ENCODE measurements at places on chromosomes 7 and 10. TPM values are rescaled to one million over a fixed set of nuclear protein-coding genes. Genes with fewer than 3 reads are reported as not detected.
A peak's percentile ranks its signal among the peaks of the same experiment; 100 is the strongest.

GRCh38 chr7:64867863-64868440, 35.1 kb upstream of the ZNF273 start:
- DNase-seq: no peak

DNA sequence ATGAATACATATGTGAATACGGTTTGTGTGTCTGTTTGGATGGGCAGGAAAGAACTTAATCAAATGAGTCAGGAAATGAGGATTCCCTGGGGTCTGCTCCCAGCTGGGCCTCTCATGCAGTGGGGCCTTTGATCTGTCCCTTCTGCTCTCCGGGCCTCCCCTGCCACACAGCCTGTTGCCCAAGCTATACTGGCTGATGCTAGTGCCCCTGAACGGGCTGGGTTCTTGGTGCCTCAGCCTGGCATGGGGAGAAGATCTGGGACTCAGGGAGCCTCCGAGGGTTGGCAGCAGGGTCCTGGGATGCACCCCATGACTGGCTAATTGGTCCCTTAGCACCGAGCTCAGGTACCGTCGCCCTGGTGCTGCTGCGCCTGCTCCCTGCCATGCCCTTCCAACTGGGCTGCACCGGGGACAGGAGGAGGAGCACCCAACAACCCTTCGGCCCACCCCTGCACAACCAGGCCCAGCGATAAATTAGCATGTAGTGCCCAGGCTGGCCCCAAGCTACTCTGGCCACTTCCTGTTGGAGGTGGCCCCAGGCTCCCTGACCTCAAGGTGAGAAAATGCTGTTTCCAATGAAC, 59.9 kb upstream of the DUSP5 start:
- DNase-seq: no peak

DNA sequence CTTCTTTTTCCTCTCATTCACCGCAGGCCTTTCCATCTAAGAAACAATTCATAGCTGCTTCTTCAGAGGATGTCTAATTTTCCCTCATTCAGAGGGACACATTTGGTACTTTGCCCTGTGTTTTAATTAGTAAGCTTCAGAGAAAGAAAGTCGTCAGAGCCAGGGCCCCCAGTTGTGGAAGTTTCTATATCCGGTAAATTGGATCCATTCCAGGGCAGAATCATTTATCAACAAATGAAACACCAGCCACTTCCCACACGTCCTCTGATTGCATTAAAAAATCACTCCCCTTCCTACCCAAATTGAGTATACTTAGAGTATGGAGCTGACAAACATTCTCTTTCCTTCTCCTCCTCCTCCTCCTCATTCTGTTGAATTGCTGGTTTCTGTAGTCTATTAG, 205.8 kb upstream of the HDAC9 start:
- DNase-seq: no peak

DNA sequence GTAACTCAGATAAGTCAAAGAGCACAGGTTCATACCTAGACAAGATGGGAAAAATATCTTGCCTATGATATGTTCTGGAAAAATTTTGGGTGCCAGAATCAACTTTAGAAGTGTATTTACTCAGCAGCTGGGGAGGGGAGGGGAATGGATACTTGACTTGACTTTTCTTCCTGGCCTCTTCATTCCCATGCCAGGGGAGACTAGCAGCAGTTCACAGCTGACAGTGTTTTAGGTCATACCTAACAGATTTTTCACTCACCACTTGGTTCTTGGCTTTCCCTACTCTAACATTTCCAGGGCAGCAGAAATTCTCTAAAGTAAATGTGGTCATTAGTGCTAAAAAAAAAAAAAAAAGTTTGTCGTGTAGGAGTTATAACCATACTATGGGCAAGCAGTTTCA, 46.3 kb downstream of the TAS2R16 start:
- no peak for DNase-seq

DNA sequence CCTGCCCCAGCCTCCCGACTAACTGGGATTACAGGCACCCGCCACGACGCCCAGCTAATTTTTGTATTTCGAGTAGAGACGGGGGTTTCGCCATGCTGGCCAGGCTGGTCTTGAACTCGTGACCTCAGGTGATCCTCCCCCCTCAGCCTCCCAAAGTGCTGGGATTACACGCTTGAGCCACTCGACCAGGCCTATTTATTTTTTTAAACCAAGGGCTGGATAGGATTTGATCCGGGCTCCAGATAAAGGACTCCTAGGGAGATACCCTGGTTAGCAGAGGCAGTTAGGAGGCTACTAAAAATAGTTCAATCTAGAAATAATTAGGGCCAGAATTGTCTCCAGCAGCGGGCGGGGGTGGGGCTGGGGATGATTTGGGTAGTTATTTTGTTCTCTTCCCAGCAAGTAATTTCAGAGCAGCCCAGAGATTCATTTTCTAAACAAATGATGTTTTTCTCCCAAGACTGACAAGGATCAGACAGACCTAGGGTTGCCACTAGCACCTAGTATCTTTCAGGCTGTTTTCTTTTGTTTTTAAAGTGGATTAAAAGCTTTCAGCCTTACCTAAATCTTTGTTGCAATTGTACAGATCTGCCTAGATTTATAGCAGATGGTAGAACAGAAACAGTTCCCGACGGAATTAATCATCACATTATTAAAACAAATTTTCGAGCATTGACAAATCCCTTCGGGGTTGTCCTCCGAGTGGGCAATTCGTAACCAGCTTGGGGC, 859 bp upstream of the SMC3 start:
- DNase-seq: no peak

- DNase-seq: peak; percentile 48
Observed at GRCh38 chr10:68296843-68297663, 34.8 kb upstream of the HNRNPH3 start.

DNA sequence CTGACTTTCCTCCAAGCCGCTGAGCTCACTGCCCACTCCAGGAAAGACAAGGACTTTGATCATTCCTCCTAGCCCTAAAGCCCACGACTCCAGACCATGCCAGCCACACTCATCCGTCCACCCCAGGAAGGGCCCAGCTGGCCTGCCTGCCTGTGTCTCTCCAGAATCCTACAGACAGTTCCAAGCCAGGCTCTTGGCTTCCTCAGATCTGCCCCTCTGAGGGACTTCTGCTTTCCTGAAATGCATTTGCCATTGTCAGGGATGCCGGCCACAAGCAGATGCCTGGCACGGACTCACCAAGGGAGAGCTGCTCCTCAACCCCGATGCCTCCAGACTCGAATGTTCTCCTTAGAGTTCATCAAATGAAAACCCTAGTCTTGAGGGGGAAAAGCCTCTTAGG, 155.8 kb downstream of the OAT start:
- no peak for DNase-seq

GRCh38 chr7:151006590-151007300, 15.9 kb downstream of the NOS3 start:
- no peak for DNase-seq

GRCh38 chr7:158192956-158193355, 394.7 kb downstream of the PTPRN2 start:
- DNase-seq: no peak

DNA sequence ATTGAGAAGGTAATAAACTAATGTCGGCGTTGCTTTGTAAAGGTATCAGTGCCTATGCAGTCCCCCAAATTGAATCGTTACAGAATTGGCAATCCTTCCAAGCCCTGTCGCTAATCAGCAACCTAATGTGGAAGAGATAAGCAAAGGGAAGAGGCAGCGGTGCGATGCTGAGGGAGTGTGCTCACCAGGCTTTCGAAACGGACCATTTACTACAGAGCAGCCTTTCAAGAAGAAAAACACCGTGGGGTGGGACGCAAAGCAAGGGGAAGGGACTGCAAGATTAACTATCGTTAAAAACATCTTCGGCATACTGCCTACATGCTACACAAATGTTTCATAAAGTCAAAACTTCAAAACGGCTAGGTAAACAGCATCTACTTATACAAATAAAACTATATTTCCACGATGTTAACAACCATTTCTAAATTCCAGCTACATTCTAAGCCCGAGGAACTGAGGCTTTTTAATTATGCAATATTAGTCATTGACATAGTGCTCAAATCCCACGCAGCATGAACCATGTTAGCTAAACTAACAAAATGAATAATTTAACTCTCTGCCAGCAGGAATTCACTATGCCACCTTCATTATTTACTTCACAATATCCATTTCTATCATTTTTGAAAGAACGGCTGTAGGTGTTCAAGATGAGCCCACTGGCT, 85.2 kb downstream of the CHCHD3 start:
- no peak for DNase-seq

DNA sequence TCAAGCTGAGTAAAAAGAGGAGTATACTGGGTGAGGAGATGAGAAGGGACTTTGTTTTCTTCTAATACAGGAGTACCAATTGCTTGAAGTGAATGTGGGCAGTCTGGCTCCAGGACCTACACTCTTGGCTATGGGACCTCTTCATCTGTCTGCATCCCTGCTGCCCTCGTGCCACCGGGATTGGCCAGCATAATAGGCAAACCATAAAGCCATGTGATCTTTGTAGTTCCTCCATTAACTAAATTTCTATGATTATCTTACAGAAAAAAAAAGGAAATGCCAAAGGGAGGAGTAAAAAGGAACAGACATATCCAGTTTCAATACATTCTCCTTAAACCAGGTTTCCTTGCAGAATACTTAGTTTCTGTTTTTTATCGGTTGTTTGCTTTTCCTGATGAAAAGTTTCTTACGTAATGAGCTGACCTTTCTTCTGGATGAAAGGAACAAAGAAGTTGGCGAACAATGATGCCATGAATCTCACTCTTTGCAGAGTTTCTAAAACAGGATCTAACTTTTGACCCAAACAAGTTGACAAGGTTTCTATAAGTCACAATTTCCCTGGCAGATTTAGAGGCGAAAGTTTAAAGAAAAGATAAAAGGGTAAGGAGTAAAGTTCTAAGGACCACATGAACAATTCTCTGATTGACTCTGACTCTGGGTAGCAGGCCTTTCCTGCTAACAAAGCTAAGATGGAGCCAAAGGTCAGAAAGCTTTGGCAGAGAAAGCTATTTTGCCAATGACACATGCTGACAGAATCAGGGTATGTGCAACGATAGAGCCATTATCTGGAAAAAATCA, 54.1 kb downstream of the LAMB1 start:
- DNase-seq: peak; percentile 81

GRCh38 chr7:37255327-37255944, 193.2 kb downstream of the ELMO1 start:
- DNase-seq: no peak

- DNase-seq: no peak
Observed at GRCh38 chr7:17307969-17308648, 9.7 kb downstream of the AHR start.

DNA sequence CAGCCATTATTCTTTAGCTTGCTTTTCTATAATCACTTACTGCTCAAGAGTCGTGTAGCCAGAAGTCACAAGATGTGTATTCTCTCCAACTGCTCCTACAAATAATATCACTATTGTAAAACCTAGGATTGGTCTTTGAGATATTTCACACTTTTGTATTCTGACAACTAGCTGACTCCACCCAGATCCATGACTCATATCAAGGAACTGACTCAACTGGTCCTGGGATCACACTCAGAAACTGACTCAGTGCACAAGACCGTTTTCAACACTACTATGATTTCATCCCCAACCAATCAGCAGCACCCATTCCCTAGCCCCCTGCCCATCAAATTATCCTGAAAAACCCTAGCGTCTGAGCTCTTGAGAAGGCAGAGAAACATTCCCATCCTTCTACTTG, 56.5 kb upstream of the ORC5 start:
- no peak for DNase-seq

DNA sequence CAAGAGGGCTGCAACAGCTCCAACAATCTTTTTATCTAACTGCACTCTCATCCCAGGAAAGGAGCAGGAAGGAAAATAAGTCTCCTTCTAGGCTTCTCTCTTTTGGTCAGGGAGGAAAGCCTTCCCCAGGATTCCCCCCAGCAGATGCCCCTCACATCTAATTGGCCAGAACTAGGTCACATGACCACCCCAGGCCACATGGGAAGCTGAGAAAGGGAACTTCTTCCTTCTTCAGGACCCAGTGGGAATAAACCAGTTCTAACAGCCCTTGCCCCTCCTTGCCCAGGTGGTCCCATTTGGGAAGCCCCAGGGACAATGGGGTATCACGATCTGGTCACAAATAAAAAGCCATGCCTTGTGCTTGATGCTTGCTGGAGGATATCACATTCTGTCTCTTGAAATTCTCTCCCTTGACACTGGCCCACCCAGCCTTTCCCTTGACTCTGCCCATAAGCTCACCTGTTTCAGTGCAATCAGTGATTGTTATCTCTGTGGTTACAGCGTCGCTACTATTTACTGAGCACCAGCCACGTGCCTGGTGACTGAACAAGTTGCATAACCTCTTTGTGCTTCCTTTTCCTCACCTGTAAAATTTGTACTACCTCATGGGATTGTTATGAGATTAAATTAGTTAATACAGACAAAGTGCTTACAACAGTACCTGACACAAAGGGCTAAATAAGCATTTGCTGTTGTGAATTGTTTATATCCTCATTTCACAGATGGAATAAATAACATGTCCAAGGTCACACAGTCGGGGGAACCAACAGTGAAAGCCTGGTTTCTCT, 9.0 kb upstream of the TACR2 start:
- DNase-seq: no peak

GRCh38 chr7:105137898-105138297, 123.9 kb downstream of the KMT2E start:
- no peak for DNase-seq

- DNase-seq: no peak
Observed at GRCh38 chr10:84395581-84395980, 67.2 kb downstream of the CCSER2 start.

DNA sequence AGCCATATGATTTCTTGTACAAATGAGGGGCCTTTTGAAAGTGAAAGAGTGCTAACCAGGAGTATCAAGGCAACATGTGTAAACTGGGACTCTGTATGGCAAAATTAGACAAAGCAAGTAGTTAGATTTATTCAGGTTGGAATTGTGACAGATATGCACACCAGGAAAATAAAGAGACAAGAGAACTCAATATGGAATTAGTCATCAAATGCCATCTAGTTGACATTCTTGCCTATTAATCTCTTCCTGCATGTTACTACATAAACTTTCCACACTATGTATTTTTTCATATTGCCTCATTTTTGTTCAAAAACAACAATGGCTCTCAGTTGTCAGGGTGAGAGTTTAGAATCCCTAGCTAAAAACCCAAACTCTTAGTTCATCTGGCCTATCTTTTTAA, 799.0 kb downstream of the NRG3 start:
- no peak for DNase-seq

Gene TMEM225B
- 1.3 TPM for polyA plus RNA-seq

Gene ST8SIA6
- 0.07 TPM for polyA plus RNA-seq

Gene ITPRID1
- not detected for polyA plus RNA-seq

Gene PDE6C
- polyA plus RNA-seq: not detected

Gene ALOX5
- polyA plus RNA-seq: not detected

Gene LOXL4
- polyA plus RNA-seq: 67.9 TPM

Gene PRPS1L1
- polyA plus RNA-seq: not detected

Gene MET
- 68.3 TPM for polyA plus RNA-seq

Gene ADRA2A
- polyA plus RNA-seq: 0.25 TPM

Data from BJ (cell line).